ENCODE measurements at places on chromosomes 1 and 21.
A peak's percentile ranks its signal among the peaks of the same experiment; 100 is the strongest.

- no peak for DNase-seq
Observed at GRCh38 chr1:184556665-184557064, 169.8 kb downstream of the C1orf21 start.

GRCh38 chr1:210464519-210465039, 135.9 kb downstream of the HHAT start:
- DNase-seq = peak; percentile 57

- DNase-seq = no peak
Observed at GRCh38 chr21:39085843-39086405, 97.3 kb downstream of the PSMG1 start.

GRCh38 chr1:232109391-232109790, 482.8 kb downstream of the DISC1 start:
- no peak for DNase-seq

- DNase-seq = no peak
Observed at GRCh38 chr1:62407398-62408009, 29.3 kb upstream of the USP1 start.

DNA sequence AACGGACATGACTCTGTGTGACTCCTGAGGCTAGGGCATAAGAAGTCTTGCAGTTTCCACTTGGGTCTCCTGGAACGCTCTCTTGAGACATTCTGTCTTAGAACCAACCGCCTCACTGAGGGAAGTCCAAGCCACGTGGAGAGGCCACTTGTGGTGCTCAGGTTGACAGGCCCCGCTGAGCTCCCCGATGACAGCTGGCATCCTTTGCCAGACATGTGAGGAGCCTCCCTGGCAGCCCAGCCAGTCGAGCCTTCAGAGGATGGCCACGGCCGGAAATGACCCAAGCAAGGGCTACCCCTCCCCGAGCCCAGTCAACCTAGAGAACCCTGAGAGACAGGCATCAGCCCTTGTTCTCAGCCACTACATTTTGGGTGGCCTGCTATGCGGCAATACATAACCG, 20.7 kb downstream of the PLEKHA6 start:
- no peak for DNase-seq

GRCh38 chr1:89274411-89274857, 1.8 kb upstream of the GBP5 start:
- DNase-seq = peak; percentile 80

DNA sequence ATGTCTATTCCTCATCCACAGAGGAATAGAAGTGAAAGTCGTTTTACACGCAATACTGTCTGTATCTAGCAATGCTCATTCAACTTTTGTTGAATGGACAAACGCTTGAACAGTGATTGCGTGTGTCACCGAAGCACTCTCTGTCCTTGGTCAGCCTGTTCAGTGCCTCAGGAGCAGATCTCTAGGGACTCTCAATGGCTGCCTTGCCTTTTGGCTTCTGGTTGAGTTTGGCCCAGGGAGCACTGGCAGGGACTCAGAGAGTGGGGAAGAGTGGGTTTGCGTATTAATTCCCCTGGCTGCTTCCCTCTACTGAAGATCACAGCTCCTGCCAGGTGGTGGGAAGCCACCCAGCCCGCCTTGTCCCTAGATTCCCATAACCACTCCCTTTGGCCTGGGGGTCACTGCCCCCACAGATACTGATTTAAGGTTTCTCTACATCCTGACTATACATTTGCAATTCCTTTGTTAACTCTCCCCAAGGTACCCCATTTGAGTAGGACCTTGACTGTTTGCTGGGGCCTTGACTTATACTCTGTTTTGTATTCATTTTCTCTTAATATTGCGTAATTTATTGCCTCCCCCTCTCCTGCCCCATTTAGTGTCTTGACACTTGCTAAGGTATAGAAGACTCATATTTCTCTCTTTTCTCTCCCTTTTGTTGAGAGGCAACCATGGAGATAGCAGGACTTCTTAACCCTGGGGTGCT, 61.7 kb upstream of the USP24 start:
- no peak for DNase-seq

DNA sequence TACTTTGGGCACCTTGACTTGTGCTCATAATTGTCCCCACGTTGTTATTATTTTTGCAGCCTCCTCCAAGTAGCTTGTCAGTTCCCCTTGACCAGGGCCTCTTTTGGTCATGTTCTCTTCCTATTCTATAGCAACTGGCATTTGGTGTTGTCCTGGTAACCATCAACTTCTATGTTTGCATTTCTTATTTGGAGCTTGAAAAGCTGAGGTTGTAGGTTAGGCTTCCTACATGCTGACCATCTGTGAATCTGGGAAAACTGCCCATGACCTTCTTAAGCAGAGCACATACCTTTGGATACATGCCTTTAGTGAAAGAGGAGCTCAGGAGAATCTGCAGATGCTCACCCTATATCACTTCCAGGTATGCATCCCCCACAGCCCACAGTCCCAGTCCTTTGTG, 160.8 kb downstream of the HHAT start:
- no peak for DNase-seq

DNA sequence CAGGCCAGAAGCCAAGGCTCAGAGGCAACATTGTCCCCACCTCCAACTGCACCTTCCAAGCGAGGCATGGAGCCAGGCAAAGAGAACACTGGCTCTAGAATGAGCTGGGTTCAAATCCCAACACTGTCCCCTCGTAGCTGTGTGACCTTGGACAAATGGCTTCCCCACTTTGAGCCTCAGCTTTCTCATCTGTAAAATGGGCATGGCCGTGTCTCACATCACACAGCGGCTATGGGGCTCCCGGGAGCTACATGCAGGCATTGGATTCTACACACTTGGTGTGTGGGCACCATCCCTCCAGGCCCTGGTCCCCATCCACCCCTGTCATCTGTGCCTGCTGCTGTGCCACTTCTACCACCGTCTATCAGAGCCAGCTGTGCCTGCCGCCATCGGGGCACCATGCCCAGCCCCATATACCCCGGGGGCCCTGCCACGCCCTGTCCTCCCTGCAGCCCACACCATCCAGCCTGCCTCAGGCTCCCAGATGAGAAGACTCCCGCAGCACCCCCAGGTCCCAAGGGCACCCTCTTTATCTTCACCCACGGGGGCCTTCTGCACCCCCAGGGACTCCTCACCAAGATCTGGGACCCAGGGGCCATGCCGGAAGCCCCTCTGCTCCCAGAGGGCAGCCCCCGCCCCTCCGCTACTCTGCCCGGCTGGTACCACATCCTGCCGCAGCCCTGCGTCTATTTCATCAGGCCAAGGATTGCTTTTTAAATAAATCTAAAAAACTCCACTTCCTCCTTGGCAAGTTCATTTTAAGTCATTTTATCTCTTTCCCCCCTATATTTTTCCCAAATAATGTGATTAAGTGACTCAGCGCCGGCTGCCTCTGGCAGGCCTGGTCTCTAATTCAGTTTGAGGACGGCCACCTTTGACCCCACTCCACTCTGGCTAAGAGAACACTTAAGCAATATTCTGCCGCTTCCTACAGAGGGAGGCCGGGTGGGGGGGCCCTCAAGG, 107.8 kb upstream of the TARDBP start:
- no peak for DNase-seq

GRCh38 chr1:185965870-185966269, 231.7 kb downstream of the HMCN1 start:
- DNase-seq = no peak

GRCh38 chr1:84691122-84691783, 992 bp upstream of the SSX2IP start:
- DNase-seq = no peak

- DNase-seq = no peak
Observed at GRCh38 chr1:197961449-197961848, 44.3 kb downstream of the LHX9 start.

GRCh38 chr1:98049370-98050135, 128.7 kb upstream of the DPYD start:
- no peak for DNase-seq

GRCh38 chr1:222455188-222455879, 92.6 kb downstream of the HHIPL2 start:
- peak; percentile 50 for DNase-seq

GRCh38 chr1:30955448-30956015, 47.0 kb upstream of the SDC3 start:
- no peak for DNase-seq

All from NCI-H226 (cell line).